Large intestine (tissue), 12 donors: ENCODE measurements at places on chromosomes 5 and 9. TPM values are rescaled to one million over a fixed set of nuclear protein-coding genes. Genes with fewer than 3 reads are reported as not detected.

Gene PCDHA9
- polyA plus RNA-seq: 0.24 TPM

DNA sequence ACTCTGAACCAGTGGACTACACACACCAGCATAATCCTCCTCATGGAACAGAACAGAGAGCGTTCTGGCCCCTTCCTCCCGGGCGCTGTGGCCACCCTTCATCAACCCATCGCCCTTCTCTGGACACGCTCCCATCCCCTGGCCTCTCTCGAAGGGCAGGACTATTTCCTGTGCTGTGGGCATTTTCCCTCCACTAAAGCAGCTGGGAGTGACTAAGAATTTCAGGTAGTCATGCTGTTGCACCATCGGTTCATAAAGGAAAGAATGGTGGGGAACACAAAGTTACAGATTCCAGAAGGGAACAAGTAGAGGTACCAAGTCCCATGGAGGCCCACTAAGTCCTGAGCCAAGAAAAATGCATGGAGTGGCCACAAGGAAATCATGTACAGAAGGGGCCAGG is 68.6 kb downstream of the EPB41L4B start:
- peaks cover 11% of the 10 kb centered on the region for H3K36me3 ChIP-seq
- no peak overlapping the region for H3K4me3 ChIP-seq
- H3K27ac ChIP-seq: no peak overlapping the region
- DNase-seq: no peak
- no peaks in the 10 kb centered on the region for H3K27me3 ChIP-seq
- H3K4me1 ChIP-seq: peaks cover 20% of the 10 kb centered on the region

DNA sequence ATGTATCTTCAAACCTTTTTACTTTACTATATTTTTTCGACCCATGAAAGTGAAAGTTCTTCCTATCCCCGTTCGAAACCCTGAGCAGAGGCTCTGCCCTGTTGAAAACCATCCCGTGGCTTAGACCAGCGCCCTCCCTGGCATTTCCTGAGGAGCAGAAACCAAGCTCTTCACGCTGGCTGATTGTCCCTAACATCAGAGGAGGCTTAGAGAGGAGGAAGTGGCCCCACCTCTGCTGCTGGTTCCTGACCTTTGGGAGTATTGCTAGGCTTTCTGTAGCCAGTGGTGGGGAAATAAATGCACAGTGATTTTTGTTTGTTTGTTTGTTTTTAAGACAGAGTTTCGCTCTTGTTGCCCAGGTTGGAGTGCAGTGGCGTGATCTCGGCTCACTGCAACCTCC is 4.2 kb upstream of the PTGES start:
- H3K4me3 ChIP-seq: no peak overlapping the region
- H3K4me1 ChIP-seq: peaks cover 23% of the 10 kb centered on the region
- no peak for DNase-seq
- peaks cover 4% of the 10 kb centered on the region for H3K27me3 ChIP-seq
- no peak overlapping the region for H3K27ac ChIP-seq

DNA sequence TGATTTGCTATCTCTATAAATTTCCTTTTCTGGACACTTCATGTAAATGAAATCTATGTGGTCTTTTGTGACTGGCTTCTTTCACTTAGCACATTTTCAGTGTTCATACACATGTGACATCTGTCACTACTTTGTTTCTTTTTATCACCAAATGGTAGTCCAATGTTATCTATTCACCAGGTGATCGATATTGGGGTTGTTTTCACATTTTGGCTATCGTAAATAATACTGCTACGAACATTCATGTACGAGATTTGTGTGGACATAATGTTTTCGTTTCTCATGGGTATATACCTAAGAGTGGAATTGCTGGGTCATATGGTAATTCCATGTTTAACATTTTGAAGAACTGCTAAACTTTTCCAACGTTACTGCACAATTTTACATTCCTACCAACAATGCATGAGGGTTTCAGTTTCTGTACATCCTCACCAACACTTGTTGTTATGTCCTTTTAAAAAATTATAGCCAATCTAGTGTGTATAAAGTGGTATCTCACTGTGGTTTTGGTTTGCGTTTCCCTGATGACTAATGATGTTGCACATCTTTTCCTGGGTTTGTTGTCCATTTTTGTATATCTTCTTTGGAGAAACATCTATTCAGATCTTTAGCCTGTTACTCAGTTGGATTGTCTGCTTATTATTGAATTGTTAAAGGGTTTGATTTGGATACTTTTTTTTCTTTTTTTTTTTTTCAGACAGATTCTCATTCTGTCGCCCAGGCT is 263.0 kb downstream of the PDZD2 start:
- no peak overlapping the region for H3K4me3 ChIP-seq
- H3K4me1 ChIP-seq: no peaks in the 10 kb centered on the region
- DNase-seq: no peak

GRCh38 chr9:15298362-15298761 is 8.7 kb downstream of the TTC39B start:
- H3K36me3 ChIP-seq: peaks cover 22% of the 10 kb centered on the region
- H3K27ac ChIP-seq: no peak overlapping the region
- peaks cover 36% of the 10 kb centered on the region for H3K4me1 ChIP-seq
- no peaks in the 10 kb centered on the region for H3K27me3 ChIP-seq
- H3K4me3 ChIP-seq: no peak overlapping the region

GRCh38 chr5:29899583-29899982 is 1293.9 kb upstream of the CDH6 start:
- H3K4me3 ChIP-seq: no peak overlapping the region
- H3K36me3 ChIP-seq: no peaks in the 10 kb centered on the region
- no peaks in the 10 kb centered on the region for H3K4me1 ChIP-seq
- no peaks in the 10 kb centered on the region for H3K27me3 ChIP-seq
- DNase-seq: peak; percentile 69
